ENCODE measurements at places on chromosomes 5 and 9.

GRCh38 chr9:108844856-108845255, 10.9 kb downstream of the ACTL7B start:
- DNase-seq: no peak

GRCh38 chr9:125522328-125522725, 184.7 kb downstream of the MAPKAP1 start:
- no peak for DNase-seq

DNA sequence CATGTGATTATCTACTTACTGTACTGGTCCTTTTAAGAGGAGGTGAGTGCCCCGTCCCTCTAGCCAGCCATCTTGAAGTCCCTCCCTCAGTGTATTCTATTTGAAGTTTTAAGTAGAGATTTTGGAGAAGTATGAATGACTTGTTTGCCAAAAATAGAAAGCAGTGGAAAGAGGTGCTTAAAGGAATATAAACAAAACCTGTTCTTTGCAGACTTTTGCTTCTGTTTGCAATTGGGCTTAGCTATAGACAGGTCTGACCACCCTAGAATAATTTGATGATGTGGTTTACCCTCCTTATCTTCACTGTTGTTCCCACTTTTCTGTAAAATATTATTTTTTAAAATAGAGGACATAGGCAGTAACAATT, 21.2 kb downstream of the OSMR start:
- DNase-seq: no peak

GRCh38 chr9:130661451-130662098, 2.8 kb upstream of the PRDM12 start:
- no peak for DNase-seq

DNA sequence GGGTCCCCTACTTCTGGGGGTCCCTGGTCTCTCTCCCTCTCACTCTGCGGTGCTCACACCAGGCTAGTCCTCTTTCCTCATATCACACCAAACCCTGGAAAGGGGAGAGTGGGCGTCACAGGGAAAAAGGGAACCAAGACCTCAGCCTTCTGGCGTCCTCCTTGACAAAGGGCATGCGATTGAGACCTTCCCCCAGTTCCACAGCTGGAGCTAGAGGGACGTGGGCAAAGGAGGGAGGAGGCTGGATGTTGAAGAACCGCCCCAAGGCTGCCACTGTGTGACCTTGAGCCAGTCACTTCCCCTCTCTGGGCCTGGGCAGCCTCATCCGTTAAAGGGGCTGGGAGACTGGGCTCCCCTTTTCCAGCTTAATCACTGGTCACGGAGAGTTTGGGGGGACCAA, 18.5 kb upstream of the TOR2A start:
- no peak for DNase-seq

GRCh38 chr5:77073667-77074066, 13.4 kb downstream of the ZBED3 start:
- no peak for DNase-seq
